ENCODE measurements at places on chromosomes 7 and 10.

- no peak for DNase-seq
These were observed 41.1 kb downstream of the MINPP1 start for GRCh38 chr10:87545783-87546182.

- DNase-seq: no peak
These were observed 95.2 kb downstream of the CLEC2L start for GRCh38 chr7:139618482-139619366.

GRCh38 chr7:23852988-23853387 is 143.0 kb downstream of the STK31 start:
- DNase-seq: no peak

GRCh38 chr7:83648464-83649241 is at the start of gene SEMA3E:
SEMA3E (minus strand) TSS chr7:83649139.
- DNase-seq: no peak

GRCh38 chr7:87592300-87592699 is 8.4 kb downstream of the ABCB1 start:
- no peak for DNase-seq

DNA sequence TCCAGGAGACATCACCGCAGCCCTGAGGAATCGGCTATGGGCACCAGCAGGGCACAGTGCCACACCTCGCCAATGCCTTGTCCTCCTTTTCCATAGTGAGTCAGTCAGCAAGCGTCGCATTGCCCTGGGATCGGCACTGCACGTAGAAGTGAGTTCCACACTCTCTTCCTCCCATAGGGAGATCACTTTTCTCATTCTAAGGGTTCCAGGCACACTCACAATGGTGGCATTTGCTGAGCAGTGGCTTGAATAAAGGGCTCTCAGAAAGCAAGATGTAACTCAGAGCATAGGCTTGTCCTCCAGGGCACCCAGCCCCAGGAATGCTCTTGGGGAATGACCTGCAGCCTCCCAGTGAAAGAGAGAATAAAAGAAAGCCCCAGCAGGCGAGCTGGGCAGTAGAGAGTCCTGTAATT is 1.1 kb upstream of the VIM start:
- no peak for DNase-seq

DNA sequence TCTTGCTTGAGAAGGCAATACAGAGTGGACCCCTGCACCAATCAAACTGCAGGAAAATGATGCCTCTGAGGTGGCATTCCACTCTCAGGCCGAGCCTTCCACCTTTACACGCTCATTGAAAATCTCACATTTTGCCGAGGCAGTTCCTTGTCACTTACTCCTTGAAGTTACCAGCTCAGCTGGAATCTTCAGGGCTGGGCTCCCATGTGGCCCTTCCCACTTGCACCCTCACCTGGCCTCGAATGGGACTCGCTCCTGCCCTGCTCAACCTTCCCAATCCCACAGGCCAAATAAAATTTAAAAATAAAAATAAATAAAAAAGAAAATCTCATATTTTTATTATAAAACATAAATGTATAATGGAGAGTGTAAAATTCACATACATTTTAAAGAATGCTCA is 790.7 kb upstream of the COBL start:
- DNase-seq: no peak

GRCh38 chr7:29375641-29376562 is 181.3 kb downstream of the CHN2 start:
- no peak for DNase-seq

- DNase-seq: no peak
These were observed 8.8 kb downstream of the TNS3 start for GRCh38 chr7:47572939-47573757.

GRCh38 chr7:155048006-155048405 is 22.1 kb upstream of the HTR5A start:
- DNase-seq: no peak

DNA sequence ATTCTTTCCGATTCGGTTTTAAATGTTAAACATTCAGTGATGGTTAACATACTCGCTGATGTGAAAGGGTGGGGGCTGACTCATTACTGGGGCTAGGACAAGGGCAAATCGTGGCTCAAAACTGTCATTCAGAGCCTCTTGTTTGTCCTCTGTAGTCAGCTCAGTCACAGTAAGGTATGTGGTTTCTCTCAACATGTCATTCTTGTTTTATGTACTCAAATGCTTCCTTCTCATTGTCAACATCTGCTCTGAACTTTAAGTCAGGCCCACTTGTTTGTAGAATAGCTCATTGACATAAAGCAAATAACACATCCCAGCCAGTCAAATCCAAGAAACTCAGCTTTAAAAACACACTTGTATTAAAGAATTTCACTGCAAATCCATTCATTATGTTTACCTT is 7.3 kb downstream of the SLC16A9 start:
- no peak for DNase-seq

GRCh38 chr10:80552151-80552646 is 14.5 kb downstream of the SH2D4B start:
- DNase-seq: no peak

Data from GOT3 (cell line).